ENCODE measurements at places on chromosomes 12 and 14.

GRCh38 chr14:102892651-102893050 lies 29.8 kb upstream of the AMN start:
- no peak for DNase-seq

DNA sequence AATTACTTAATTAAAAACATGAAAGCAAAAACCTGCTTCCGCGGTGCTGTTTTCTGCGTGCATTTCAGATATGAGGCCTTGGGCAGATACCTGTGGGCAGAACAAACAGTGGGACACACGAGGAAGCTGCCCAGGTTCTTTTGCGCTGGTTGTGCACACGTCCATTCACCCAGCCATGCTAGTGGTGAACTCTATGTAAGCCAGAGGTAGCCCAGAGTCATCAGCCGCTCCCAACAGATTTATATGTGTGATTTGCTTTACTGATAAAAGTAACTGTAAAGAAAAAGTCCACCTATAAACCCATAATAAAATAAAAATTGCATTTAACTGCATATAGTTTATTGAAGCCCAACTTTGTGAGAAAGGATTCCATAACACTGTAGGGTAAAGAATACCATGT lies 47.1 kb upstream of the TMEM260 start:
- DNase-seq: no peak

DNA sequence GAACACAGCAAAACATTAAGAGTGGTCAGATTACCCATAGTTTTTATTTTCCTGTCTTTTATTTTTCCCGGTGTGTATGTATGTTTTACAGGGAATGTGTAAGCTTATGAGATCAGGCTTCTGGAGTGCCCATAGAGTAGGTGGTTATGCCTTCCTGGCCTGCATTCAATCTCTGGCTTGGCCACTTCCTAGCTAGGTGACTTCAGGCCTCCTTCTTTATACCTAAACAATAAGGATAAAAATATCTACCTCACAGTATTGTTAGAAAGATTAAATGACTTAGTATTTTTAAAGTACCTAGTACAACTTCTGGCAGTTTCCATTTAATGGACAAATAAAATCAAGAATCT lies 42.4 kb downstream of the ITPR2 start:
- DNase-seq: no peak

DNA sequence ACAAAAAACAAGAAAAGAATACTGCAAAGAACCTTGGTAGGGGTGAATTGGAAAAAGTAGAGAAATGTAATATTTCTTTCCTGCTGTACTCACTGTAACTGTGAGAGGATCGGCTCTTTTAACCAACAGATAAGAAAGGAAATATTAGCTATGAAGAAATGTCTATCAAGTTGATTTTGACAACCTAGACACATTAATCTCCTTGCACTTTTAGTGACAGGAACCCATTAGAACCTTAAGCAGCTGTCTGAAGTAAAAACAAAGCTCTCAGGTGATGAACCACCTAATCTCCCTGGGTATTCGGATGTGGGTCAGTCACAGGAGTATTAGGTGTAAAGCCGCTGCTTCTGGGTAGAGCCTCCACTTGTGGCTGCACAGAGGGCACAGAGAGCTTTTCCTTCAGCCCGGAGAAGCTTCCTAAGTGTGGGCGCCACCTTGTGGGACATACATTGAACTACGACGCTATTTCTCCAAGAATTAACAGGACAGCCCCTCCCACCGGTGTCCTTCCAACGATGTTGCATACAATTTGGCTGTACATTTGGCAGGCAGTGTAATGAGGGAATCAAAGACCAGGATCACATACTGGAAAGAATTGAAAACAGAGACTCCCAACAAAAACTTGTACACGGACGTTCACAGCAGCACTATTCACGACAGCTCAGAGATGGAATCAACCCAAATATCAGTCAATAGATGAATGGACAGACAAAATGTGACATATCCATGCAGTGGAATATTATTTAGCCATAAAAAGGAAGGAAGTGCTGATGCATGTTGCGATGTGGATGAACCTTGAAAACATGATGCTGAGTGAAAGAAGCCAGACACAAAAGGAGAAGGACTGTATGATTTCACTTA lies 28.9 kb upstream of the MAPKAPK5 start:
- DNase-seq: peak; percentile 56

GRCh38 chr12:114998118-114998749 lies 314.3 kb upstream of the TBX3 start:
- no peak for DNase-seq

DNA sequence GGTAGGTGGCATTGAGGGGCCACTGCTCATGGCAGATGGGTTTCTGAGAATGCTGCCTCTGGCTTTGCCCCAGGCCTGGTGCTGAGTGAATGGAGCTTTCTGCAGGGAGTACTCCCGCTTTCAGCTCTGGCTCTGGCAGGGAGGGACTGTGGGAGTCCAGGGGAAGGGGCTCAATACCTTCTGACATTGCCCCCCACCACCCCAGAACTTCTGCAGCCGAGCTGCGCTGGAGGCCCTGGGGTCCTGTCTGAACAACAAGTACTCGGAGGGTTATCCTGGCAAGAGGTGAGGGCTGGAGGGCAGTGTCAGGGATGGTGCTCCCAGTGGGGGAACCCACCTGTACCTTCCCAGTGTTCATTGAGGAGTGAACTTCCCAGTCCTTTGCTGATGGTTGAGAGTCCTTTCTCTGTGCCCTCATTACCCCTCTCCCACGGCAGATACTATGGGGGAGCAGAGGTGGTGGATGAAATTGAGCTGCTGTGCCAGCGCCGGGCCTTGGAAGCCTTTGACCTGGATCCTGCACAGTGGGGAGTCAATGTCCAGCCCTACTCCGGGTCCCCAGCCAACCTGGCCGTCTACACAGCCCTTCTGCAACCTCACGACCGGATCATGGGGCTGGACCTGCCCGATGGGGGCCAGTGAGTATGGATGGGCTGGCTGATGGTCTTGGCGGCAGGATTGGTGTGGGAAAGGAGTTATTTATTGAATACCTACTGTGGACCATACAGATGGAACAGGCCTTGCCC lies 1.9 kb downstream of the SHMT2 start:
- no peak for DNase-seq

- DNase-seq: no peak
Measured at GRCh38 chr14:87615047-87615446, 377.9 kb downstream of the GALC start.

- no peak for DNase-seq
Measured at GRCh38 chr12:8655421-8655820, 7.2 kb downstream of the MFAP5 start.

DNA sequence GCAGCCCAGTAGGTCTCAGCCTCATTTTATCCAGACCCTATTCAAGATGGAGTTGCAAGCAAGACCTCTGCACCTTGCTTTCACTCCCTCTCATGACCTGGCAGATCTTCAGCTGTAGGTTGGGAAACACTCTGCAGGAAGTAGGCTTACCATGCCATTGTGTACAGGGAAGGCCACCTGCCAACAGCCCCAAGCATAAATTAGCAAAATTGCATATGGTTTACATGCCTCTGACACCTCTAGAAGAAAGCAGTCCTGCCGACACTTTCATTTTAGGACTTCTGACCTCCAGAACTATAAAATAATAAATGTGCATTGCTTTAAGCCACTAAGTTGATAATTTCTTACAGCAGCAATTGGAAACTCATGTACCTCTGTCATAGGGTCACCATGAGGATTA lies 96.9 kb downstream of the SLC15A4 start:
- no peak for DNase-seq

DNA sequence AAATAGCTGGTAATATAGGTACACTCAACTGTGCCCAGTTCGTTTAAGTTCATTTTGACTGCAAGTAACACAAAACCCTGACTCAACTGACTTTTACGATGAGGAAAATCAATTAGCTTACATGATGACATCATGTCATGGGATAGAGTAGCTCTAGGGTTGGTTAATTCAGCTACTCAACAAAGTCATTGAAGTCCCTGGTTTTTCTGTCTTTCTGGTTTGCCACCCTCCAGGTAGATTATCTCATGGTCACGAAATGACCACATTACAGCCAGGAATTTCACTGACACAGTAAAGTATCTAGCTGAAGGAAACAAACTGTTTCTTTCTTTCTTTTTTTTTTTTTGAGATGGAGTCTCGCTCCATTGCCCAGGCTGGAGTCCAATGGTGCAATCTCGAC lies 68.5 kb upstream of the FUT8 start:
- DNase-seq: no peak

GRCh38 chr12:46184798-46185595 lies 83.8 kb downstream of the SLC38A1 start:
- no peak for DNase-seq

DNA sequence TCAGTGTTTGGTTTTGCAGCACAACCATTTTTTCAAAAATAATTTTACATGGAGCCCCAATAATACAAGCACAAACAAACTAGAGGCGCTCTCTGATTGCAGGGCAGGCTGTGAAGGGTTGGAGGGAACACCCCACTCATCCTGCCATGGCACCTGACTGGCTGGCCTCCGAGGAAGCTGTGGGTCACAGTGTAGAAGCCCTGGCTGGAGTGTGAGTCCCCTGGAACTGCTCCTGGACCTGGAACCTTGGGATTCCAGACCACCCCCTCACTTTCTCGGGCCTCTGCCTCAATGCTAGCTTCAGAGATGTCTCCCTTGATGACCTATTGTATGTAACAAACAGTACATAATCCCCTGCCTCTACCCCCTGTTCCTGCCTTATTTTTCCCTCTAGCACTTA lies 14.8 kb upstream of the SERPINA12 start:
- DNase-seq: no peak

DNA sequence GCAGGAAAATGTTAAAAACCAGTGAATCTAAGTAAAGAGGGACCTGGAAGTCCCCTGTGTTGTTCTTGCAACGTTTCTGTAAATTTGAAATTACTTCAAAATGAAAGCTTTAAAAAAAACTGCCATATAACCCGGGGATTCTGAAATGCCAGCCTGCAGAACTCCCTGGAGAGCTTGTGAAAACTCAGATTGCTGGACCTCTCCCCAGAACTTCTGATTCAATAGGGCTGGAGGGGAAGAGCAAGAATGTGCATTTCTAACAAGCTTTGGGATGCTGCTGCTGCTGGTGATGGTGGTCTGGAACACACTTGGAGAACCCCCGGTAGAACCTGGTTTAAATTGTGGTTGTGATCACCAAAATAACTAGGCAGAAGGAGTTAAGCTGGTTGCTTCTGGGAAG lies 300.0 kb upstream of the NOS1 start:
- no peak for DNase-seq

DNA sequence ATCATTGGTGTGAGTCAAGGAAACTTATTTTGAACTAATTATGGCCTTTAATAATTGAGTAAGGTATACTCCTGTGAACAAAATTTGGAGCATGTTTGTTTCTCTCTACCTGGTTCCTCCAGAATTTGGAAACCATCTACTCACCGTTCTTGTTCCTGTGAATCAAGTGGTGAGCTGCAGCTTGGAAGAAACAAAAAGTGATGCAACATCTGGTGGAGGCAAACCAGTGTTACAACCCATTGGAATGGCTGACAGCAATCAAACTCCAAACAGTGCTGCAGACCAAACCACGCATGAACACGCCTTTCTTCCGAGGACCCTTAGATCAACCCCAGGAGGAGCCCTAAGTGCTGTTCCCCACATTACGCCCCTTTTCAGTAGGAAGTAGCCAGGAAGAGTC lies 104.7 kb upstream of the VASH1 start:
- no peak for DNase-seq

GRCh38 chr14:71243697-71244096 lies 336.4 kb downstream of the PCNX1 start:
- DNase-seq: no peak

DNA sequence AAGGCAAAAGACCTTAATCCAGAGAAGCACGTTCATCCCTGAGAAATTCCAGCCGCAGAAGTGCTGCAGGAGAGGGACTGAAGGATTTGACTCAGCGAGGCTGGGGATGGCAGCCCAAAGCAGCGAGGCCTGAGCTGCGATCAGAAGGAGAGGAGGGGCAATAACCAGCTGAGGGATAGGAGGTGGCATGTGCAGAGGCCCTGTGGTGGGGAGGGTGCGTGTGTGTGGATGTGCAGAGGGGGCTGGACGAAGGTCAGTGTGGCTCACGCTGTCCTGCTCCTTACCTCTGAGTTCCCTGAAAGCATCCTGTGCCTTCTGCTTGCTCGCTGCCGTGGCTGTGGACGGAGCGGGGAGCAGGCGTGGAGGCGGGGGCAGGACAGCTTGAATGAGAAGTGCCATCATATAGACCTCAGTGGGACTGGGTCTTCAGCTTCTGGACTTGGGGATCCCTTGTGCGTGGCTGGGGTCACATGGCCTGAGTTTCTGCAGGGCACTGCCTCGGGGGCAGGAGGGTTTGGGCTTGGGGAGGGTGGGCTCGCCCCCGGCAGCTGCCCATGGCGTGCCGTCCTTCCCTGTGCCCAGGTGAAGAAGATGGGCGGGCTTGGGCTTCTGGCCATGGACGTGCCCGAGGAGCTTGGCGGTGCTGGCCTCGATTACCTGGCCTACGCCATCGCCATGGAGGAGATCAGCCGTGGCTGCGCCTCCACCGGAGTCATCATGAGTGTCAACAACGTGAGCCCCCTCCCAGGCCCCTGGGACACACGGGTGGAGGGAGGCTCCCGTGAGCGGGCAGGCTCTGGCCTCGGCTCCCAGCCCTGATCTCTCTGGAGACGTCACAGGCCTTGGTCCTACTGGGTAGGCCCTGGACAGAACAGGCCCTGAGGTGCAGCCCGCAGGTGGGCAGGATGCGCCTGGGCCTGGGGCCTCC lies 11.0 kb downstream of the ACADS start:
- DNase-seq: no peak

DNA sequence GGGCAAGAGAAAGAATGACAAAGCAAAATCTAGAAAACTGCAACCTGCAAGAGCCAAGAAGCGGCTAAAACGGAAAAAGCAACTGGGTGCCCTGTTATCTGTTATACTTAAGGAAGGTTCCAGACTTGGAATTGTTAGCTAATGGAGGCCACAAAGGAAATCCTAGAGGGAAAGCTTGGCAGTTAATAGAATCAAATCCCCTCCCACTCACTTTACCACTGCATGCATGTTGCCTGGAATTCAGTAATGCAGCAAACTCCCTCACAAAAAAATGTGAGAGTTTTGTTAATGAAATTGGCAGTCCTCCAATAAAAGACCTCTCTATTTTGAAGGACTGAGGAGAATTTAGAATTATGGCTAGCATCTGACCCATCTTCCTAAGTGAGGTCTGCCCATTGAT lies 164.2 kb upstream of the SOX5 start:
- no peak for DNase-seq

GRCh38 chr14:93016275-93016845 lies 93.4 kb downstream of the CHGA start:
- no peak for DNase-seq

GRCh38 chr12:116299064-116299463 lies 21.6 kb upstream of the MED13L start:
- DNase-seq: no peak

- DNase-seq: peak; percentile 93
Measured at GRCh38 chr12:10211940-10212738, 538 bp upstream of the GABARAPL1 start.

GRCh38 chr12:19978193-19978592 lies 390.1 kb upstream of the PDE3A start:
- no peak for DNase-seq

- DNase-seq: no peak
Measured at GRCh38 chr14:93431036-93431670, 414 bp downstream of the UNC79 start.

DNA sequence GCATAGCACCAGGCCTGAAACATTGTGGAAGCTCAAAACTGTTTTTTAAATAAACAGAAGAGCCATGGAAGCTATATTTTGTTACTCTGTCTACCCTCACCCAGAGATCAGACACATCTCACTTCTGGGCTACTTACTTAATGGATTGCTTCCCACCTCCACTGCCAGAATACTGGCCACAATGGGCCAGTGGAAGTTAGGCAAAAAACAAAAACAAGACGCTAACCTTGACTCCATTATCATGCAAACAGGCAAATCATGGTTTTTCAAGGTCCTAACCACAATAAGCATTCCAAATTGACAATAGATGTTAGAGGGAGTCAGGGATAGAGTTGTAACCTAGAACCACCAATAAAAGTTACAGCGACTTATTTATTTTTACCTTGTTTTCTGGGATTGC lies 52.7 kb upstream of the PTCSC3 start:
- no peak for DNase-seq
